ENCODE measurements at places on chromosomes 4 and X.

GRCh38 chr4:40121515-40121914 lies 64.9 kb downstream of the N4BP2 start:
- DNase-seq = no peak
- H3K27ac ChIP-seq = no peak overlapping the region
- H3K27me3 ChIP-seq = no peaks in the 10 kb centered on the region
- no peak overlapping the region for H3K4me3 ChIP-seq
- H3K36me3 ChIP-seq = peaks cover 59% of the 10 kb centered on the region

GRCh38 chrX:23749576-23749975 lies 6.5 kb upstream of the ACOT9 start:
- H3K4me1 ChIP-seq = peaks cover 14% of the 10 kb centered on the region
- DNase-seq = no peak
- H3K27me3 ChIP-seq = no peaks in the 10 kb centered on the region
- no peaks in the 10 kb centered on the region for H3K36me3 ChIP-seq

DNA sequence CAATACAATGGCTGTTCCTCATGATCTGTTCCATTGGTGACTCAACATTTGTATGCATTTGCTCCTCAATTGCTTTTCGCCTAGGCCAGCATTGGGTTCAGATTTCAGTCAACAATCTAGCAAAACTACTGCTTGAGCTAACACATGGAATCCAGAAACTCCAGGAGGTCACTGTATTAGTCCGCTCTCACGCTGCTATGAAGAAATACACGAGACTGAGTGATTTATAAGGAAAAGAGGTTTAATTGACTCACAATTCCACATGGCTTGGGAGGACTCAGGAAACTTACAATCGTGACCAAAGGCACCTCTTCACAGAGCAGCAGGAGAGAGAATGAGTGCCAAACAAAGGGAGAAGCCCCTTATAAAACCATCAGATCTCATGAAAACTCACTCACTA lies 67.1 kb downstream of the RXFP1 start:
- H3K4me3 ChIP-seq = no peak overlapping the region
- no peaks in the 10 kb centered on the region for H3K4me1 ChIP-seq
- H3K36me3 ChIP-seq = no peaks in the 10 kb centered on the region
- H3K27ac ChIP-seq = no peak overlapping the region
- no peaks in the 10 kb centered on the region for H3K27me3 ChIP-seq

- DNase-seq = no peak
- no peak overlapping the region for H3K4me3 ChIP-seq
- H3K27ac ChIP-seq = no peak overlapping the region
- H3K36me3 ChIP-seq = no peaks in the 10 kb centered on the region
- peaks cover 7% of the 10 kb centered on the region for H3K27me3 ChIP-seq
These were observed 32.5 kb downstream of the HTRA3 start for GRCh38 chr4:8301851-8302730.
